ENCODE measurements at places on chromosomes 1 and 21.

DNA sequence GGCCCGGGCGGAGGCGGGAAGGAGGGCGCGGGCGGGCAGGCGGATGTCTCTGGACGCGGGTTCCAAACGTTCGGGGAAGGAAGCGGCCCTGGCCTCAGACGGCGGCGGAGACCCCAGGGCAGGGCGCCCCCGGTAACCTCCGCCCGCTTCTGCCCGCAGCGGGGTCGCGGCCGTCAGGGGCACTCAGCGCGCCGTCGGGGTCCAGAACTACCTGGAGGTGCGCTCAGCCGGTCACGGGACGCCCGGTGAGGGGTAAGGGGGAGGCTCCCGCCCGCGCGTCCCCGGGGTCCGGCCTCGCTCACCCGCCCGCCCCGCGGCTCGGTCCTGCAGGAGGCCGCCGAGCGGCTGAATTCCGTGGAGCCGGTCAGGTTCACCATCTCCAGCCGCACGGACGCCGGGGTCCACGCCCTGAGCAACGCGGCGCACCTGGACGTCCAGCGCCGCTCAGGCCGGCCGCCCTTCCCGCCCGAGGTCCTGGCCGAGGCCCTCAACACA lies 406 bp downstream of the PUSL1 start:
- DNase-seq, result no peak

DNA sequence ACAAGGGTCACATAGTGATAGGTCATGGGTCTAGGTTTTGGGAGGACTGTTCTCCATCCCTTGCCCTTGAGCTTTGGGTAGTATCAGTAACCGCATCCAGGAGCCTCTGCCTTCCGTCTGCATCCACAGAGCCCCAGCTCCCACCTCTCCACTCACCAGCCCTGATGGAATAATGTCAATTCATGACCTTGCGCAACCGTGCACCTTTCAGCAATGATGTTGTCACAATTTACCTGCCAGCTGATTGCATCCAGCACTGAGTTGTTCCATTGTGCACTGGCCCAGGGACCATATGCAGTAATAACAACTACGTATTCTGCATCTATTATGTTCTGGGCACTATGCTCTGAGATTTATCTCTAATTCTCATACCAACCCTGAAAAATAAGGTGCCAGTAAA lies 1.4 kb downstream of the CAPN8 start:
- no peak for DNase-seq

- no peak for DNase-seq
Measured at GRCh38 chr1:207747627-207748492, 4.0 kb upstream of the CD46 start.

- no peak for DNase-seq
Measured at GRCh38 chr1:108962681-108963051, 618 bp downstream of the CLCC1 start.

- no peak for DNase-seq
Measured at GRCh38 chr1:42037586-42037985, 115.6 kb upstream of the GUCA2B start.

- no peak for DNase-seq
Measured at GRCh38 chr1:36533897-36534296, 51.2 kb upstream of the CSF3R start.

- DNase-seq, result peak; percentile 51
Measured at GRCh38 chr21:26388731-26389231, 184.3 kb downstream of the CYYR1 start.

GRCh38 chr1:64769482-64769881 lies 24.6 kb downstream of the RAVER2 start:
- DNase-seq, result no peak

DNA sequence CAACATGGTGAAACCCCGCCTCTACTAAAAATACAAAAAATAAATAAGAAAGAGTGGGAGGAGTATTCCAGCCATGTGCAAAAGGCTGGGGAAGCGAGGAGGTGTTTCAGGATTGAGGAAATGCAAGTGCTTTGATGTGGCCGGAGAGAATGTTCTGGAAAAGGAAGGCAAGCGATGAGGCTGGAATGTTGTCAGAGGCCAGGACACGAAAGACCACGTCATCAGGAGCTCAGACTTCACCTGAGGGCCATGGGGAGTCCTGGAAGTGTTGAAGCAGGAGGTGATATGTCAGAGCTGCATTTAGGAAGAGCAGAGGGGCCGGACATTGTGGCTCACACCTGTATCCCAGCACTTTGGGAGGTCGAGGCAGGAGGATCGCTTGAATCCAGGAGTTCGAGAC lies 10.9 kb upstream of the THEMIS2 start:
- DNase-seq, result no peak

DNA sequence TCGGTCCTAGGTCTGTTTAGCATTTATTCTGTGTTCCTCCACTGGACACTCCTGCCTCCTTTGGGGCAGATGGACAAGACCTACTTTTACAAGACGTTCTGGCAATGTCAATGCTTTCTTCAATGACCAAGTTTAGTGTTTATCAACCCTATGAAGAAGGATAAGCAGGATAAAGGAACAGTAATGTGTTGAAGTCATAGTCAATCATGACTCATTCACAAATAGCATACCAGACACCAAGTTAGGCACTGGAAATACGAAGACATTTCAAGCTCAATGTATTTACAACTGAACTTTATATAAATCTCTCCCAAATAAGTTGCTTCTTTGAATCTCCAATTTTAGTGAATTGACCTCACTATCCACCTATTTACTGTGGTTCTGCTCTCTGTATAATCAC lies 4.8 kb upstream of the SLC35D1 start:
- no peak for DNase-seq

DNA sequence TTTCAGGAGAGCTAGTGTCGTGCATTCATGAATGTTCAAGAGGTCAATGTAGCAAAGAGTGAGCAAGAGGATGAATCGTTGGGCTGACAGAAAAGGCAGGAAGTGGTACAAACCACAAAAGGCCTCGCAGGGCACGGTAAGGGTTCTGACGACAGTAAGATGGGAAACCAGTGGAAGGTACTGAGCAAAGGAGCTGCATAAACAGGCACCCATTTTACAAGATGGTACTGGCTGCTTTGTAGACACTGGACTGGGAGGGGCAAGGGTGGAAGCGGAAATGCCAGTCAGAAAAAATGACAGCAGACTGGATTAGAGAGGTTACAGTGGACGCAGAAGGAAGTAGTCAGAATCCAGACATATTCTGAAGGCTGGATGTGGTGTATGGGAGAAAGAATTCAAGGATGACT lies 123.5 kb downstream of the PTPN14 start:
- DNase-seq, result peak; percentile 81

DNA sequence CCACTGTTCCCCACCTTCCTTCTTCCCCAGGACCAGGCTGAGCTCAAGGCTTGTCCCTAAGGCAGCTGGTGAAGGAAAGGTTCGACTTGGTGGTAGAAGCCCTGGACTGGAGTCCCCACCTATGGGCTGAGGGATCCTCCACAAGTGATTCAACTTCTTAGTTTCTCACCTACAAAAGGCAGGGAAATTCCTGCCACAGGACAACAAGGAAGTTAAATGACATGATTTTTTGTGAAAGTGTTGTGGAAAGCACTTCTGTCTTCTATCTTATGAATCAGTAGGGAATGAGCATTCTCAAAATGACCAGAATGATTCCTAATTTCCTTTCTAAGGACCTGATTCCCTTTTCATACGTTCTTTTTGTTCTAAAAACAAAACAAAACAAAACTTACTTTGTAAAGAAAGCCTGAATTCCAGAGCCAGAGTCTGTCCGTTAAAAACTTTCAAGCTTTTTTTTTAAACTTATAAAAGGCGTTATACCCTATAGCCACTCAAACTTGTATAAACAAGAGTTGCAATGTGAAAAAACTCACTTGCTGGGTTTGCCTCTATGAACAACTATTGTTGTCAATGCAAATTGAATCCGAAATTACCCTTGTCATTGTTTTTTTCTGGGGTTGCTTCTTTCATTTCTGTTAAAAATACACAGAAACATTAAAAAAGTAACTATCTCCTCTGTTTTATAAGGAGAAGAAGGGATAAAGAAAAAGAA lies 12.2 kb downstream of the KCNJ15 start:
- DNase-seq, result no peak

GRCh38 chr1:209717818-209718217 lies 13.2 kb downstream of the HSD11B1 start:
- no peak for DNase-seq

- DNase-seq, result peak; percentile 55
Measured at GRCh38 chr1:145979746-145980456, 15.4 kb downstream of the POLR3GL start.

- DNase-seq, result peak; percentile 79
Measured at GRCh38 chr1:200139661-200140250, 112.2 kb downstream of the NR5A2 start.

- no peak for DNase-seq
Measured at GRCh38 chr1:89941110-89941766, 53.7 kb upstream of the ZNF326 start.

DNA sequence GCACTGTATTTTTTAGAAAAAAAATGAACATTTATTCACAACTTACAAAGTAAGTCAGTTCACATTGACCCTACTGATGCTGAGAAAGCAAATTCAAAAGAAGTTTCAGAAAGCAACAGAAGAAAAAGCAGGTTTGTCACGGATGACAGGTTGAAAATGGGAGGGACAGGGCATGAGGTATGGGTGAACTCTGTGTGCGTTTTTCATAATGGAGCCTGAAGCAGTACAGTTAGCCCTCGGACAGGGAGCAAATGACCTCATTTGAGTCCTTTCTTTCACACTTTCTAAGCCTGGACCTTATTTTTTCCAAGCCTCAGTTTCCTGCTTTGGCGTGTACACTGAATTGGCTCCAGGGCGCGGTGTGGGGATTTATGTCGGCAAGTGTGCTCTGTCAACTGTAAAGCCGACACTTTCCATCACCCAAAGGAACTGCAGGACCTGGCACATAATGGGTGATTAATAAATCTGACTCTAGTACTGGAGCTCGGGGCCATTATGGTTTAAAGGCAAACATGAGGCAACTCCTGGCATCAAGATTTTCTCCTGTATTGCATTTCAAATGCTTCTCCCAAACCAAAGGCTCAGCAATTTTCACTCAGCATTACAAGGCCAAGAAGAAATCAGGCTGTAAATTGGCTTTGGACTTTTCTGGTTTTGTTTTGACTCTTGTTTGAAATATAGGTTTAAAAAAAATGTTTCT lies 345.5 kb upstream of the DUSP10 start:
- no peak for DNase-seq

DNA sequence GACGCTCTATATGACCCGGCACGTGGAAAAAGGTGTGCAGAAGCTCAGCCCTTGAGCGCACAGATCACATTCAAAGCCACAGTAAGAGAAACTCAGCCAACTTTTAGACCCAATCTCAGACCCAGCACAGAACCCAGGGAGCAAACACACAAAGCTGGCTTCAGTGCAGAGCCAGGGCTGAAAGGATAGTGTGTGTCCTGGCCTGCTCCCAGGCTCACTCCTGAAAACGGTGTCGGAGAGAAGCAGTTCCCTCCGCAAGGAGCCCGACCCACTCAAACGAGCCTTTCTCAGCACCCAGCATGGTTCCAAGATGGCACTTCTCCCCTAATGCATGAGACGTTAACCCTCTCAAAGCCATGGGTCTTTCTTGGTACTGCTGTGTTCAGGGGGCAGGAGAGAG lies 39.6 kb downstream of the CASZ1 start:
- no peak for DNase-seq

DNA sequence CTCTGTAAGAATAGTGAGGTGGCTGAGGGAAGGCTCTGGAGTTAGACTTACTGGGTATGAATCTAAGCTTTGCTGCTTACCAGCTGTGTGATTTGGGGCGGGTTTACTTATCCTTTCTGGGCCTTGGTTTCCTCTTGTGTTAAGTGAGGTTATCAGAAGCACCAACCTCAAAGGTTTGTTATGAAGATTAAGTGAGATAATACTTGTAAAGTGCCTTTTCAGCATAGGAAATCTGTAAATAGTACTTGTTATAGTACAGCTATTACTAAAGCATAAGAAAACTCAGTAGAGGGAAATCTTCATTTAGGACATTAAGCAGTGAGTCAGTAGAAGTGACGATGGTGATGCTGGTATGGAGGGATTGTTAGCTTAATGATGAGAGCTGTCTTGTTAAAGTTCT lies 12.1 kb downstream of the HHAT start:
- DNase-seq, result no peak
